ENCODE measurements at places on chromosomes 5 and 9.

- no peak for DNase-seq
Observed at GRCh38 chr9:113955076-113955752, 79.1 kb downstream of the ZNF618 start.

DNA sequence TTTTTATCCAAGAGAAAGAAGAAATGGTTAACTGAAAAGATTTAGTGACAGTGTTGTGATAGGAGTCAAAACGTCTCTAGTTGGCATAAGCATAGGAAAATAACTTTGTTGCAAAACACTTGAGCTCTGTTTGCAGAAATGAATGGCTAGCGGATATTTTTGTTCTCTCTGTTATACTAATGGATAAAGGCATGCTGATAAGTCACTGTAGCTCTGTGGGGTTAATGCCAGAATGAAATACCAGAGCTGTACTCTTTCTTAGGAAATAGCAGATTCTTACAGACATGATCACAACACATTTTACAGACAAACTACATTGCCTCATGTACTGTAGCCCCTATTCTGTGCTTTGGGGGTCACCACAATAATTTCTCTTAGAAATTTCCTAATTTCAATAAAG is 202.8 kb downstream of the DMRTA1 start:
- no peak for DNase-seq

- no peak for DNase-seq
Observed at GRCh38 chr5:40484495-40484894, 195.2 kb upstream of the PTGER4 start.

- DNase-seq: no peak
Observed at GRCh38 chr9:133303266-133304157, 28.5 kb upstream of the ABO start.

Measured in iPS DF 6.9 (cell line).